Effector CD8-positive, alpha-beta T cell (primary cell): ENCODE measurements at places on chromosomes 6 and 20.

DNA sequence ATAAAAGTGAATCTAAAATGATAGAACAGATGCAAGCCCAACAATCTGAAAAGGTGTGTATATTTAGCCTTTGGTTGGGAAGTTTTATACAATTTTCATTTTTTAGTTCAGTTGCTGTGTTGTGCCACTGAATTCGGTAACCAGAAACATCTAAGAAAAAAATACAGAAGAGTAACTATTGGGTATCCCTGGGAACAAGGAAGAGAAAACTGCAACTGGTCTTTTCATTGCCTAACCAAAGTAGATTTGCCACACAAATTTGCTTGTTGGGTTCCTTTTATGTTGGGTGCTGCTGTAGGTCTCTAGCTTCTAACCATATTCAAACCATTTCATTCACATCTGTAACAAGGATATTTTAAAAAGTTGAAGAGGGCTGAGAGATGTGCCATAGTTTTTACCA is 2.8 kb upstream of the TMEM30A start:
- no peak for DNase-seq

- no peak for DNase-seq
Observed at GRCh38 chr20:53001498-53002301, 29.5 kb downstream of the TSHZ2 start.

GRCh38 chr20:52438326-52438963 is 246.9 kb upstream of the ZFP64 start:
- no peak for DNase-seq

DNA sequence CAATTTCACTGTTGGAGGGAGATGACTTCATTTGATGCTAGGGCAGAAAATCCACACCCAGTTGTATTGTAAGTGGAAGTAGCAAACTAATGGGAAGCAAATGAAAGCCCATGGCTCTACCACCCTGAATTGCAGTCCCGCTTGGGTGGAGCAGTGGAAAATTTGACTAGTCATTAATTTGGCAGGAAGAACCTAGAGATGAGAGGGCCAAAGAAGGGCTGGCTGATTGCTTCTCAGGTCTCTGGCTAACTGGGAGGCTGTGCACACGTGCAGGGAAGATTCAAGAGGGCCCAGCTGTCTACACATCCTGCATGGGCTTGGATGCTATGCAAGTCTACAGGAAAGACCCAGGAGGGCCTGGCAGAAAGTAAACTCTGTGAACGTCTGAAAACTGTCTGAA is 466.2 kb downstream of the TFAP2A start:
- DNase-seq: no peak

DNA sequence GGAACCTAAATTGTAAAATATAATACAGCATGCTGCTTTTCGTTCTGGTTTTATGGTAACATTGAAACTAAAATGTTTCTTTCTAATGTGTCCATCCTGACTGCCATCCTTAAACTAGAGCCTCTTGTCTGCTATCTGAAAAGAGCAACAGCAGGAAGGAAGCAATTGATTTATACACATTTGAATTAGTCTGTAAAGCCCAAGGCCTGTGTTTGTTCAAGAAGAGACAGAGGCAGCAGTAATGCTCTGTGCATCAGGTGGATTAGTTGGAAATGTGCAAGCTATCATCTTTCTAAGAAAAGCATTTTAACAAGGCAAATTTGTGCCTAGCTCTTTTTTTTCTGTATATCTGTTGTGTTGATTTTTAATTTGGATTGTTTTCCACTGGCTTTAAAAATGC is 128.6 kb downstream of the SCAF8 start:
- no peak for DNase-seq

GRCh38 chr6:48183178-48183577 is 72.2 kb upstream of the PTCHD4 start:
- no peak for DNase-seq

- no peak for DNase-seq
Observed at GRCh38 chr6:35786810-35787209, 6.0 kb downstream of the CLPSL1 start.

DNA sequence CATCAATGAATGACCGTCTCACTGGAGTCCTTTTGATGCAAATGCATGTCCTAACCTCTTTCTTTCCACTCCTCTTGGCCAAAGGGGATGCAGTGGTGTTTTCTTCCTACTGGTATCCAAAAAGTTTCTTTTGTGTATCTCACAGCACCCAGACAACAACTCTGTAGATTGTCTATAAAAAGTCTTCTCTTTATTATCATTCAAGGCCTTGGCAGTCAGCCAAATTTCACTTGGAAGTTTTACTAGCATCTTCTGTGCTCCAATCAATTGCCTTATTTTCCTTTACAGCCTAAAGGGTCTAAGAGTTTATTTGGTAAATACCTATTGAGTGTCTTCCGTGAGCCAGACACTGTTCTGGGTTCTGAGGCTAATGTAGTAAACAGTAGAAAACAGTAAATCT is 150.2 kb upstream of the RNF217 start:
- DNase-seq: no peak

DNA sequence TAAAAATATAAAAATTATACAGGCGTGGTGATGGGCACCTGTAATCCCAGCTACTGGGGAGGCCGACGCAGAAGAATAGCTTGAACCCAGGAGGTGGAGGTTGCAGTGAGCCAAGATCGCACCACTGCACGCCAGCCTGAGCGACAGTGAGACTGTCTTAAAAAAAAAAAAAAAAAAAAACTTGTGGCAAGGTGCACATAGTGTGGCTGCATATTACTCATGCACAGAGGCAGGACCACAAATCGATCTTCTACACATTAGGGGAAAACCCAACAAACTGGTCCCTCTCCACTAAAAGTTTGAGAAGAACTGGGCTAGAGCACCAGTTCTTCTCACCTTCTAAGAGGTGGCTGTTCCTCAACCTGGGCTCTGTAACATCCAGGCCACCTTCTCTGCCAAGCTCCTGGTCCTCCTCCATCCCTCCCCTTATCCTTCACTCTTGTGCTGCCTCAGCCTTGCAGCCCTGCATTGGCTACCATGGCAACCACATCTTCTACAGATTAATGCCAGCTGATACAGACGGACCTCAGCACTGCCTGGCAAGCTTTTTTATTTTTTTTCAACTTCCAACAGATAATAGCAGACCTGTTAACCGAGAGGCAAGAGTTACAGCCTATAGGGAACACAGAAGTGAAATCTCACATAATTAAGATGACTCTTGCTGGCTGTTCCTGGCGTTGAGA is 88.0 kb downstream of the ATP9A start:
- DNase-seq: no peak

GRCh38 chr20:61797971-61798411 is 267.7 kb downstream of the TAF4 start:
- no peak for DNase-seq

DNA sequence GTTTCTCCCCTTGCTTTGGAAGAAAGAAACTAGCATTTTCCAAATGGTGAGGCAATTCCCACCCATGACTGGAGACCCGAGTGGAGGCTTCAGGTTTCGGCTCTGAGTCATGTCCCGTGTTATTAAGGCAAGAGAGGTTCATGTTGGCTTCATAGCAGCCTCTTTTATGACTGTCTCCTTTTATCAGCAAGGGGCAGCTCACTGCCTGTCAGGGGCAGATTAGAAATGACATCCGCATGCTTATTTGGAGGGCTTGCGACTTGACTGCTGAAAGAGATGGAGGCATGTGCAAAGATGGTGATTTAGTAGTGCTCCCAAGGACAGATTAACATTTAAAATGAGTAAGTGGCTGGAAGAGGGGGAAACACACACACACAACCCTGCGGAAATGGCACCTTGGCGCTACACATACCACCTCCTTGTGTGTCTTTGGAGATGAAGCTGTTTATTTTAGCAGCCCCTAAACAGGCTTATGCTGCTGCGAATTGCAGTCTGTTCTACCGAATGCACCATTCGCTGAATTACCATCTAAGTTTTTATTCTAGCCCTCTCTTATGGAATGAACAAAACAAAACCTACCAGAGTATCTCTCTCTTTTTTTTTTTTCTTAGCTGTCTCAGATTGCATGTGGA is 52.1 kb upstream of the VSTM2L start:
- no peak for DNase-seq

DNA sequence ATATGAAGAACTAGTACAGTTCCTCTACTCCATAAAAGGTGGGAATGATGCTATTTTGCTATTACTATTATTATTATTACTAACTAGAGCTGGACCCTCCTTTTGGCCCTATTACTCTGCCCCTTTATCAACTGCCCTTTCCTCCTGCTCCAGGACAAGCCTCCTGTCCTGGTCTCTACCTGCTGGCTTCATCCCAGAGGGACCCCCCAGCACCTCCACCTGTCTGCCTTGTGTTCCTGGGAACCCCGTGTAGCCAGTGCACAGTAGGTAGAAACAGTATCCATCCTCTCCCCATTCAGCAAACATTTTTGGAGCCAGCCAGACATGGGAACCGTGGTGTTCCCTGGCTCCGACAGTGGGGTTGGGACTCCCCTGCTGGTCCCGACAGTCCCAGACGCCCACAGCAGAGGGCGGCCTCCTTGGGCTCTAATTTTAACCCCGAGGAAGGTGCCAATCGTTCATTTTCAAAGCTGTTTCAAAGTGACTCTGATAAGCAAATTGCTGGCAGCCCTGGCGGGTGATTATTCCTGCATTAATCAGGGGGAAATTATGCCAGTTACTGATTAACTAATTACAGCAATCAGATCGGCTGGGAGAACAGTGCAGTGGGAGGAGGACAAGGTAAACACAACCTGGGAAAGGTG is 44.2 kb upstream of the MDGA1 start:
- no peak for DNase-seq

DNA sequence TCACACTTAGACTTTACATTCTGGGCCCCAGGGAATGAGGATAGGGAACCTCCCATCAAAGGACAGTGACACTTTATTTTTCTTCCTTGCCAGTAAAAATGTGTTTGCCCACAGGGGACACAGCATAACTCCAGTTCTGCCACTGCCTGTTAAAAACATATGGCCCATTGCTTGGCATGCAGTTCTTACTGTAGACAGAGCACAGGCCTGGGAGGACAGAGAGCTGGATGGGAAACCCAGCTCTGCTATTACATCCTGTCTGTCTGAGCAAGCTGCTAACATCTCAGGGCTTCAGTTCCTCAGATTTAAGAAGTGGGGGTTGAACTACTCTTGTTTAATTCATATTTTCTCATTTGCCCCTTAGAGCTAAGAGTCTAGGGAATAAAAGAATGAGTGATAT is 120.2 kb downstream of the AKAP7 start:
- DNase-seq: no peak

DNA sequence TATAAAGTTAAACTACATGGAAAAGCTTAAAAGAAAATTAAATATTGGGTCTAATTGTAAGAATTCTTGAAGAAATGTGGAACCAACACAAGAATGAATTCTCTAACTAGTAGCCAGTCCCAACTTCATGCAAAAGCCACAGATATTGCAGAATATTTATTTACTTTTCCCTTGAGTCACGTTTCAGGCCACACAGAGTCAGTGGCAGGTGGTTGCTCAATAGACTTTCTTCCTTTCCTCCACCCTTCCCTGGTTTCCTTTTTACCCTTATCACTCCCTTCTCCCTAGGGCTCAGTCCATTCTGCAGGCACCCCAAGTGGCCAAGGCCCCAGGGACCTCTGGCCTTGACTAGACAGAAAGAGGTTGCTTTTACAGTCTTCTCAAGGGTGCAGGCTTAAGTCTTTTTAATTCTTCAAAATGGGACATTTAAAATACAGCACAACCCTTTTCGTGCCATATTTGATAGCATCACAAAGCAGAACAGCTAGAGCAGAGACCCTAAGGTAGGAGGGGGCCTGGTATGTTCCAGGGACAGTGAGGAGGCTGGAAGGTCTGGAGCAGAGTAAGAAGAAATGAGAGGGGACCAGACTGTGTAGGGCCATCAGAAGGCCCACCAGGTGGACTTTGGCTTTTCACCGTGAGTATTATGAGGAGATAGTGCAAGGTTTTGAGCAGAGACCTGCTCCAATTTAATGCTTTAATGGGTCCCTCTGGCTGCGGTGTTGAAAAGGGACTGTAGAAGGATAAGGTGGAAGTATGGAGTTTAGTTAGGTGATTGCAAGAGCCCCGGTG is 65.0 kb downstream of the HDDC2 start:
- DNase-seq: no peak

DNA sequence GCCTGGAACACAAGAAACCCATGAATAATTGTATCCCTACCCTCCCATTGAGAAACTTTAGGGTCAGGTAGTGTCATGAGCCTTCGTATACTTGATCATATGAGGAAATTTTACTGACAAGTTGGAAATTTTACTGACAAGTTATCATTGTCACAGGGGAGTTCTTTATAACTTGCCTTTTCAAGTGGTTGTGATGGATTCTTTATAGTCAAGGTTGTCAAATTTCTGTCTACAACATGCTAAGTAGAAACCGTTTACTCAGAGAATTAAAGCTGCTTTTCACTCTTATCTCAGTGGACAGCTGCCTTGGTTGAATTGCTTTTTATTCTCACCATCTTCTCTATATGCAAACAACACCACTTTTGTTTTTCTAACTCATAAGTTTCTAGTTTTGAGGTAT is 1286.4 kb downstream of the EPHA7 start:
- DNase-seq: no peak

DNA sequence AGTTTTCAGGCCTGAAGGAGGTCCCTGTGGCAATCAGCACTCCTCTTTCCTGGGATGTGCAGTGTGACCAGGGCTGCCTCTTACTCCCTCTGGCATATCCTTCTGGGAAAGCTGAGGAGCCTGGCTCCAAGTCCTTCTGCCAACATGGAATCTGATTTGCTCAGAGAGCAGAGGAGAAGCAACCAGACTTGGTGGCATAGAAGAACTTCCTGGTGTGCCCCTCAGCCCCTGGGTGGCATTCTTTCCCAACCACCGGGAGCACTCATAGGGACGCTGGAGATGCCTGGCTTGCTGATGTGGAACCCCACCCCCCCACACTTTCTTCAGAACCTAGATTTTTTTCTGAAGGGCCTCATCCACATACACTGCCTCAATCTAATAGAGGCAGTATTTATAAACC is 107.6 kb upstream of the TRAF3IP2 start:
- no peak for DNase-seq

DNA sequence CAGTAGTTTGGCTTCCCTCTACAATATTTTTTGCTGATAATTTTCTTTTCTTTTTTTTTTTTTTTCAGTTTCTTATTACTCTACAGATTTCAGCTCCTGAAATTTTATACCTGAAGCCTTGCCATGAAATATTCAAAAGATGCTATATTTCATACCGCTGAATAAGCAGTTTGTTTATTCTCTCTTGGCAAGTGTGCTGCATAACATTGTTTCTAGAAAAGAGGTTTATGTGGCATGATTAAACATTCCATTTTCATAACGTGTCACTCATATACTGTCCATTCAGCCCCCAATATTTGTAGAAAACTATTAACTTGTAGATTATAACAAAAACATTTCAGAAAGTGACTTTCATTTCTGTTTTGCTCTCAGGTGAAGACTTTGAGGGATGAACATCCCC is 174.4 kb upstream of the NOX3 start:
- no peak for DNase-seq
